ENCODE measurements at places on chromosomes 2 and 18. TPM values are rescaled to one million over a fixed set of nuclear protein-coding genes. Genes with fewer than 3 reads are reported as not detected.

DNA sequence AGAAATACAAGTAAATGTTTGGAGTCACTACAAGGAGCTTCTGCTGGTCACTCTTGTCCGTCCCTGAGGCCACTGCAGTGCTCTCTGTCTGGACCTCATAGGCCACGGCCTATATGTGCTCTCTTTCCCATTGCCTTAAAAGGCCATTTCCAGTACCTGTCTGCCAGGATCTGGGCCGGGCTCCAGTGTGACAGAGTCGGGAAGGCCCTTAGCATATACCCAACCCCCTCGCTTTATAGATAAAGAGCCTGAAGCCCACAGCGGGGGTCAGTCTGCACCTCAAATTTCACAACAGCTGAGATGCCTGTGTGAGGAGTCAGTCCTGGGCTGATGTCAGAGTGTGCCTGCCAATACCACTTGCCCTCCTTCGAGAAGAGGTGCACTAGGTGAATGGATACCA is 39.9 kb downstream of the ADD2 start:
- H3K4me3 ChIP-seq, result no peak overlapping the region
- no peak overlapping the region for H3K27ac ChIP-seq
- no peak for DNase-seq
- H3K4me1 ChIP-seq, result no peaks in the 10 kb centered on the region

GRCh38 chr18:68874361-68874760 is 76.5 kb downstream of the CCDC102B start:
- no peak for DNase-seq
- no peaks in the 10 kb centered on the region for H3K4me1 ChIP-seq
- no peak overlapping the region for H3K27ac ChIP-seq
- H3K27me3 ChIP-seq, result no peaks in the 10 kb centered on the region
- no peak overlapping the region for H3K4me3 ChIP-seq

DNA sequence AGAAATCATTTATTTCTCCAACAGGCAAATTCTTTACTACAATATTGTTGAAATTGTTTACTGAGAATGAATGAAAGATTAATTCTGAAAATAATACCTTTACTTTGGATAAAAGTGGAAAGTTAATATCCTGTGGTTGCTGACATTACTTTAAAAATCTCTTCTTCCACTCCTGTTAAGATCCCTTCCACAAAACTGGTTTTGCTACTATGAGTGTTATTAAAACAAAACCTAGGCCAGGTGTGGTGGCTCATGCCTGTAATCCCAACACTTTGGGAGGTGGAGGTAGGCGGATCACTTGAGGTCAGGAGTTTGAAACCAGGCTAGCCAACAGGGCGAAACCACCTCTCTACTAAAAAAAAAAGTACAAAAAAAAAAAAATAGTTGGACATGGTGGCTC is 123.9 kb upstream of the CCDC150 start:
- no peak overlapping the region for H3K4me3 ChIP-seq
- no peak for DNase-seq
- no peaks in the 10 kb centered on the region for H3K4me1 ChIP-seq

GRCh38 chr2:25760297-25760696 is 86.9 kb upstream of the DTNB start:
- no peaks in the 10 kb centered on the region for H3K4me1 ChIP-seq
- H3K4me3 ChIP-seq, result no peak overlapping the region
- DNase-seq, result no peak
- H3K27ac ChIP-seq, result no peak overlapping the region

- no peak overlapping the region for H3K4me3 ChIP-seq
- no peak for DNase-seq
- no peaks in the 10 kb centered on the region for H3K36me3 ChIP-seq
- no peaks in the 10 kb centered on the region for H3K4me1 ChIP-seq
- no peak overlapping the region for H3K27ac ChIP-seq
These were observed 19.4 kb upstream of the SOX11 start for GRCh38 chr2:5672749-5673144.

GRCh38 chr2:202201220-202202160 is 36.9 kb downstream of the SUMO1 start:
- no peak overlapping the region for H3K4me3 ChIP-seq
- H3K4me1 ChIP-seq, result no peaks in the 10 kb centered on the region
- DNase-seq, result no peak
- H3K27me3 ChIP-seq, result no peaks in the 10 kb centered on the region

DNA sequence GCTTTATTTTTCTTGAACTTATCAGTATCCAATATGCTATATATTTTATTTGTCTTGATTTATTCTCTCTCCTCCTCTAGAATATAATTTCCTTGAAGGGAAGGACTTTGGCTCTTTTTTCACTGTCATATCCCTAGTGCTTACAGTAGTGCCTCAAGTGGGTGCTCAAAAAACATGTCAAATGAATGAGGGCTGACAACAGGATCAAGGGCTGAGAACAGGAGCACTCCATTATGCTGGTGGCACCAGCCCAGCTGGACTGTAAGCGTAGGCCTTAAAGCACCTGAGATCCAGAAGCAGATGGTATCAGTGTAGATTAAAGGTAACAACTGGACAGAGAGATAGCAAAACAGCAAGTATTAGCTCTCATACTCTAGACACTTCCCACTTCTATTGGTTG is 46.3 kb downstream of the PMS1 start:
- no peaks in the 10 kb centered on the region for H3K36me3 ChIP-seq
- no peaks in the 10 kb centered on the region for H3K27me3 ChIP-seq
- H3K4me1 ChIP-seq, result peaks cover 2% of the 10 kb centered on the region
- no peak overlapping the region for H3K27ac ChIP-seq
- no peak overlapping the region for H3K4me3 ChIP-seq

DNA sequence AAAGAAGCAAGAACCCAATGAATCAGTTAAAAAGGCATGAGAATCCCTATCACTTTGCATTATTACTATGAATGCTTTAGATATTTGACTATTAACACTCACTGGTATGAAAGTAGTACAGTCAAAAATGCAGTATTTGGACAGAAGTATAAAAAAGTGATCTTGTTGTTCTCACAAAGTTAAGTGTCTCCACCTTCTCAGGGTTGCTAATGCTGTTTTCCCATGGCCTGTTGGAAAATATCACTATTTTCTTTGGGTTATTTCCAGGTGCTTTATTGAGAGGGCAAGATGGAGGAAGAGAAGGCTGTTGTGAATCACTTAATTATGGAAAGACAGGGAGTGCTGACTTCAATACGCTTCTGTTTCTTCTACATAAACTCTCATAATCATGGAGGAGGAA is 13.6 kb upstream of the CREB1 start:
- no peaks in the 10 kb centered on the region for H3K4me1 ChIP-seq
- no peak for DNase-seq
- no peaks in the 10 kb centered on the region for H3K36me3 ChIP-seq

DNA sequence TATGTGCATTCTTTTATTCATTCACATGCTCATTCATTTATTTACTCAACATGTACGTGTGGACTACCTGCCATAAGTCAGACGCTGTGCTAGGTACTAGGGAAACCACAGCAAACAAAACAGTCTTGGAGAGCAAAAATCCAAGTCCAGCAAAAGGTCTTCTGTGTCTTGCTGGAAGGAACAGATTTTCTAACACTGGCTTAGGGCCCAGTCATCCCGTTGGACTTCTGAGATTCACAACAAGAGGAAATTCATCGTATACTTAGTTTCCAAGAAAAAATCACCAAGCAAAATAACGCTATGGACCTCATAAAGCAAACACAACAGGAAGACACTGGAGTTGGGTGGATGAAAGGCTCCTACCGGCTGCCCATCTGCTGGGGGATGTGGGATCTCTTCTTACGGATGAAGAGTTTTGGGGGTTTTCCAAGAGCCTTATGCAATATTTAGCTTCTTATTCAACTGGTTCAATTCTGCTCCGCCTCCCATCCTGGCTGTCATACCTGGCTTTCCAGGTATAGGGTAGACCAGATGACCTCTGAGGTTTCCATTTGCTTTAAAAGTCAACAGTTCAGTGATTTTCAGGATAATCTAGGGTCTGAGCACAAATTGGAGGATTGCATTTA is 262.7 kb downstream of the HAUS1 start:
- no peak for DNase-seq
- no peak overlapping the region for H3K27ac ChIP-seq
- H3K4me1 ChIP-seq, result no peaks in the 10 kb centered on the region
- no peaks in the 10 kb centered on the region for H3K27me3 ChIP-seq

DNA sequence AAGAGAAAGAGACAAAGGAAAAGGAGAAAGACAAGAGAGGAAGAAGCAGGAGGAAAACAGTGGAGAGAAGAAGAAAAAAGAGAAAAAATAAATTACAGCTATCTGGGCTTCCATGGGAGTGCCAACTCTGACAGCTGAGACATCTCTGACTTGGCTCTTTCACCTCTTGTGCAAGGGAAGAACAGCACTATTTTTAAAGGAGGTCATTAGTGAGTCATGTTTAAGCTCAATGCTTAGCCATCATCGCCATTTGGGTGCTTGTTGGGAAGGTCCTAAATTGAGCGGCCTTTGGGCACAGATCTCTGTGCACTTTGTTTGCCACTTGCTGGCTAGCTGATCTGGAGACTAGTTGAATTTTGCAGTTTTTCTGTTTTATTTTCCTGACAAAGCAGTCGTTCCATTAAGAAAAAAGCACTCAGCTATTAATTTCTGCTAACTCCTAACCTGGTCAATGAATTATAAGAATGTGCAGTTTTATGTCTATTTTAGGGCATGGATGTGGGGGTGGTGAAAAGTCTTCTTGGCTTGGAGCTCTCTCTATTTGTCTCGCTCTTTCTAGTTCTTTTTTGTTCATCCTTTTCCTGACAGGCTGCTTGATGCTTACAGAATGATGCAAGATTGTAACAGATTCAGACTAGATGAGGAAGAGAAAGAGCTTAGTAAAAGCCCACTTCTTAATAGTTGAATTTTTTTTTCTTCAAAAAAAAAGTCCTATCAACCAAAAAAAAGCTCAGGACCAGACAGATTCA is 231.5 kb downstream of the SLC8A1 start:
- H3K36me3 ChIP-seq, result no peaks in the 10 kb centered on the region
- DNase-seq, result no peak
- no peak overlapping the region for H3K4me3 ChIP-seq
- no peak overlapping the region for H3K27ac ChIP-seq

DNA sequence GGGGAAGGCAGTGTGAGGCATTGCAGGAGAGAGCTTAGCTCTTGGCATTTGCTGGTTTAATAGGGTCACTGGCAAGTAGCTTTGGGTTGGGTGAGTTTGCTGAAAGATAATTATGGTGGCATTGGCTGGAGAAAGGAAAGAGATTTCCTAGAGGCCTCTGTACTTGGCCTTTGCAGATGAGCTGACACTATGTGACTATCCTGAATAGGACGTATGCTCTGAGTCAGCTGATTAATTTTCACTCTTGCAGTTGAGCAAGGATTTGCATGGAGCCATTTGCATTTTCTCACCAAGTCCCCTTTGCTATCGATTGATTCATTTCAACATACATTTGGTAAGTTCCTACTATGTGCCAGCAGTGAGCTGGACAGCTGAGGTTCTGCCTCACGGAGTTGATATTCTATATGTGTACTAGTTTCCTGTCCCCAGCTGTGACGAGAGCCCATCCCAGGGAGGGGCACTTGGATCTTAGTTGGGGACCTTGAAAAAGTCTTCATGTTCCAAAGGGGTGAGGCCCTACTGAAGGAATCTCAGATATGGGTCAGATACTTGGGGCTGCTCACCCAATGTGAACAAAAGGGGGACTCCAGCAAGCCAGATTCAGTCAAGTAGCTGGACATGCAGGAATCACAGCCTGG is 245.7 kb downstream of the LOXHD1 start:
- no peak for DNase-seq
- no peaks in the 10 kb centered on the region for H3K36me3 ChIP-seq
- peaks cover 45% of the 10 kb centered on the region for H3K4me1 ChIP-seq
- H3K27ac ChIP-seq, result no peak overlapping the region

DNA sequence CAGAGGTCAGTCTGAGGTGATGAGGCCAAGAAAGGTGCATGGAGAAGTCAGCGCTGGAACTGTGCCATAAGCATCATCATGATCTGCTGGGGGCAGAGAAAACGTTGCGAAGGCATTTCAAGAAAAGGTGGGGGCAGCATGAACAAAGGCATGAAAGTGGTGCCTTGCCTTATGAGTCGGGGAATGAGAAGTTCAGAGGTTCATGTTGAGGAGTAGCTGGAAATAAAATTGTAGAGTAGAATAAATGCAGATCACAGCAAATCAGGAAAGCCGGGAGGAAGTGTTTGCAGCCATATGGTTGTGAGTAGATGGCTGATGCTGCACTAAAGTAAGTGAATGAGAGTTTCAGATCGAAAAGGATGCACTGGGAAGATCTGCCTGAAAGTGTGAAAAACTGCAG is 72.1 kb upstream of the ARL5A start:
- no peak overlapping the region for H3K27ac ChIP-seq
- DNase-seq, result no peak

DNA sequence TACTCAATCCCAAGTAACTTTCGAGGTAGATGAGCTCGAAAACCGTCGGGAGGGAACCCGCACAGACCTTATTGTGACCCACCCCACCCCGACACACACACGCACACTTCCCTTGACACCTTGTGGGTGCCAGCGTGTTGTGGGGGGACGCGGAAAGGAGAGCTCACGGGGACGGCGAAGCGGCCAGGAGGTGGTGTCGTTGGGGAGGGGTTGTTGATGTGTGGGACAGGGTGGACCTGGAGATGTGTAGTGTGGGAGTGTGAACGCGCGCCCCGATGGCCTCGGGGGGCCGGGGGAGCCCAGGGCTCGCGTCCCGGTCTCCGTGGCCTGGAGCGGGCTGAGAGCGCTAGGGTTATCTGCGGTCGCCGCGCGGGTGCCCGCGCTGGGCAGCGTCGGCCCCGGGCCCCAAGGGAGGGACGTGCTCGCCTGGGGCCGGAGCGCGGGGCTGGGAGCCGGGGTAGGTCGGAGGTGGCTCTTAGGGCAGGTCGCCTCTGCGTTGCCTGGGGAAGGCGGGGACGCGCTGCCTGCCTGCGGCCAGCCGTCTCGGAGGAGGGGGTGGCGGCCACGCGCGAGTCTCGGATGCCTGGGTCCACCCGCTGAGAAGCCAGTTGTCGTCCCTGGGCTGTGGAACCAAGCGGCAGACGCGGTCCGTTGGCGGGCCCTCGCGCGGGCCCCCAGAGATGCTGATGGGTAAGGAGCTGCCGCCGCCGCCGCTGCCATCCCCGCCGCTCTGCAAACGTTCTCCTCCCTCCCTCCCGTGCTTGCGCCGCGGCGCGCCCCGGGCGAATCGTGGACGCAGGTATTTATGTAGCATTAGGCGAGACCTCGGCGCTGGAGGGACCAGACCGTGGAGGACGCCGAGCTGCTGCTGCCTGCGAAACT is 1.6 kb downstream of the KLHL29 start:
- H3K27me3 ChIP-seq, result no peaks in the 10 kb centered on the region
- no peak for DNase-seq
- no peak overlapping the region for H3K27ac ChIP-seq
- H3K36me3 ChIP-seq, result no peaks in the 10 kb centered on the region
- H3K4me3 ChIP-seq, result peak overlapping the region; percentile 88
- H3K4me1 ChIP-seq, result peaks cover 12% of the 10 kb centered on the region

The SPRED2 gene
- 22.3 TPM for total RNA-seq

The AFF3 gene
- total RNA-seq, result 20.1 TPM

The RFTN2 gene
- 9.3 TPM for total RNA-seq

All from thoracic aorta (tissue), 2 donors.